ENCODE measurements at places on chromosomes 4 and X.

GRCh38 chr4:3703677-3704521 is 62.3 kb upstream of the ADRA2C start:
- DNase-seq = no peak

DNA sequence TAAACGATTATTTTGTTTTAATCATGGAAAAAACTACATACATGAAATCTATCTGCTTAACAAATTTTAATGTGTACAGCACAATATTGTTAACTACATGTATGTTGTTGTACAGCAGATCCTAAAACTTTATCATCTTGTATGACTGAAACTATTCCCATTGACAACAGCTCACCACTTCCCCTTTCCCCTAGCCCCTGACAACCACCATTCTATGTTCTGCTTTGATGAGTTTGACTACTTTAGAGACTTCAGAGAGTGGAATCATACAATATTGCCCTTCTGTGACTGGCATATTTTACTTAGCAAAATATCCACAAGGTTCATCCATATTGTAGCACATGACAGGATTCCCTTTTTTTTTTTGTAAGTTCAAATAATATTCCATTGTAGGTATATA is 185.9 kb downstream of the CFAP299 start:
- DNase-seq = no peak

DNA sequence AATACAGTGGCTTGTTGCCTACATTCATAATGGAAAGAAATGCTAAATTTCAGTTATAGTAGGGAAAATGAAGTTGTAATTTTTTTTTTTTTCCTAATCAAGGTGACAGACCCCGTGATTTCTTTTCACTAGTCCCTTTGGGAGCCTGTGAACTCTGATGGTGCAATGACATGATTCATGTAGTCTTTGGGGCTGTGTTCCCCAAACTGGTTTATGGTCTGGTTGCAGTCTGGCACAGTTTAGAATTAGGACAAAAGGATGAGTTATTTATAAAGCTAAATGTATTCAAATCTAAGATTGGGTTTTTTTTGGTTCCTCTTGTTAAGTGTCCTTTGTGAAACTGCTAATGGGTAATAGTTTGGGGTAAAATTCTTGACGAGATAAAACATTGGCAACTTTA is 66.0 kb downstream of the REPS2 start:
- no peak for DNase-seq

- no peak for DNase-seq
Observed at GRCh38 chrX:149467461-149467860, 37.6 kb downstream of the IDS start.

DNA sequence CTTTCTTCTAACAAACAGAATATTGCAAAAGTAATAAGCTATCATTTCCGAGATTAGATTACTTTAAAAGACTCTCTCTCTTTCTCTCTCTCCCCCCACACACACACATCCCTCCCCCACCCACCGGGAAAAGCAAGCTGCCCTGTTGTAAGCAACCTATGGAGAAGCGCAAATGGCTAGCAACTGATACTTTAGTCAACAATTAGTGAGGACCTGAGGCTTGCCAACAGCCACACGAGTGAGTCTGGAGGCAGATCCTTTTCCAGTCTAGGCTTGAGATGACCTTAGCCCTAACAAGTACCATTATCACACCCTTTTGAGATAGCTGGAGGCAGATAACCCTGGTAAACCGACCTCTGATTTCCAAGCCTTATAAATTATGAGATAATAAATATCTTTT is 19.7 kb upstream of the ADGRL3 start:
- DNase-seq = no peak

GRCh38 chr4:123418351-123418931 is 21.8 kb downstream of the SPRY1 start:
- DNase-seq = peak; percentile 84

- no peak for DNase-seq
Observed at GRCh38 chr4:48686369-48686768, 93.7 kb downstream of the FRYL start.

DNA sequence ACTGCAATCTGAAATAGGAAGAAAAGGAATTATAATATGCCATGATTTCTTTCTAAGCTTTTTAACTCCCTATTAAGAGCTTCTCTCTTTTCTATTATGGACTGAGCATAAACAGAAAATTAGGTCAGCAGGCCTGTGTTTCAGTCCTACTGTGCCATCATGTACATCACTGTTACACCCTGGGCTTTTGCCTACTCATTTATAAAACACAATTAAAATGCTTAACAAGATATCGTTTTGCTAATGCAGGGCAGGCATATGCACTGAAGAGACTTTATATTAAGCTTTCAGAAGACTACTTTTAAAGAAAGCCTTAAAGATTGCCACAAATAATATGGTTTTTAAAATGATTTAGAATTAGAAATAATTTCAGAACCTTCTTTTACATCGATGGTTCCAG is 828 bp upstream of the BBS12 start:
- DNase-seq = no peak

- DNase-seq = no peak
Observed at GRCh38 chr4:62457356-62457755, 1257.2 kb downstream of the ADGRL3 start.

- no peak for DNase-seq
Observed at GRCh38 chrX:138771047-138771446, 59.5 kb upstream of the FGF13 start.

GRCh38 chrX:113399506-113400192 is 559.0 kb upstream of the AMOT start:
- DNase-seq = peak; percentile 6

- no peak for DNase-seq
Observed at GRCh38 chr4:55781812-55782211, 37.8 kb upstream of the EXOC1L start.

DNA sequence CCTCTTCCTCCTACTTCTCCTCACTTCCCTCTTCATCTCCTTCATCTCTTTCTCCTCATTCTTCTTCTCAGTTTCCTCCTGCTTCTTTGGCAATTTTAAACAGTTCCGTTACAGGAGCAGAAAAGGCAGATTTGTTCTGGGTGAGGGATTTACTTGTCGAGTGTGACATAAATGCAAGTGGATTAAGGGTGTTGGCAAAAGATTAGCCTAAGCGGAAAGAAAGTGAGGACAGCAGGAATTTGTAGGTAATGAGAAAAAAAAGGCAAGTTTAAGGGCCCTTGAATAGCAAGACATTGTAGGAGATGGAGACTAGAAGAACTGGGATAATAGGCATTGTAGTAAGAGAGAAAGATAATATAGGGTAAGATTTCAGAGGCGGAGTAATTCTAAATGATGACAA is 841.6 kb downstream of the RAPGEF2 start:
- DNase-seq = no peak

- peak; percentile 15 for DNase-seq
Observed at GRCh38 chr4:76023389-76023788, at the start of gene CXCL10. Gene CXCL10, minus strand, starts transcription at chr4:76023497. Its CDS starts 66 bp downstream, at chr4:76023431.

DNA sequence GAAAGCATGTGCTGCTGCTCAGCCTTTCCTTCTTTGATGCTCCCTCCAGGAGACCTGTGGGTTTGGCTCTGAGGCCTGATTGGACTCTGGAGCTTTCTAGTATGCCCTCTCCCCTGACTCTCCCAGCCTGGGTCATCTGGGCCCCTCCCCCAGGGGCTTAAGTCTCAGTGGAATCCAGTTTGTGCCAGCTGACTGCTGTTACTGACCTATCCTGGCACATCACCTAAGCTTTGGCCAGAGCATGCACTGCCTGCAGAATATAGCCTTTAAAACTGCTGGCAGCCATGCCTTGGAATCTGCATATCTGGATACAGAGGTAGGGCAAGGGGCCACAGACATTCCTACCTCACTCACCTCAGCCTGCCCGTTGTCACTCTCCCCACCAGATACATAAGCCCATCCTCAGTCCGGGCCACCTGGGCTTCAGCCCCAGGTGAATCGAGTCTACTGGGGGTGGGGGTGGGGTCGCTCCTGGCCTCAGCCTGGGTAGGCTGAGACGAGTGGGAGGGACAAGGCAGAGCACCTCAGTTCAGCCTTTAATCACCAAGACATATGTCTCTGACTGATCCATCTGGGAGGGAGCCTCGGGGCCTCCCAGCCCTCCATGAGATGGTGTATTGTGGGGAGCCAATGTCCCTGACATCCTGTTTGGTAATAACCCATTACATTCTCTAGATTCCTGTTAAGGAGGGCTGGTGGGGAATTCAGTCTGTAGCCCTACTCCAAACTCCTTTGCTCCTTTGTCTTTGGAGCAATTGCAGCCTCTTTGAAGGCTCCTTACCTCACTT is 61.2 kb downstream of the STARD8 start:
- DNase-seq = peak; percentile 67
